Activated CD4-positive, alpha-beta T cell treated with anti-CD3 and anti-CD28 coated beads for 4 hours (primary cell): ENCODE measurements at places on chromosomes 6 and 20.

DNA sequence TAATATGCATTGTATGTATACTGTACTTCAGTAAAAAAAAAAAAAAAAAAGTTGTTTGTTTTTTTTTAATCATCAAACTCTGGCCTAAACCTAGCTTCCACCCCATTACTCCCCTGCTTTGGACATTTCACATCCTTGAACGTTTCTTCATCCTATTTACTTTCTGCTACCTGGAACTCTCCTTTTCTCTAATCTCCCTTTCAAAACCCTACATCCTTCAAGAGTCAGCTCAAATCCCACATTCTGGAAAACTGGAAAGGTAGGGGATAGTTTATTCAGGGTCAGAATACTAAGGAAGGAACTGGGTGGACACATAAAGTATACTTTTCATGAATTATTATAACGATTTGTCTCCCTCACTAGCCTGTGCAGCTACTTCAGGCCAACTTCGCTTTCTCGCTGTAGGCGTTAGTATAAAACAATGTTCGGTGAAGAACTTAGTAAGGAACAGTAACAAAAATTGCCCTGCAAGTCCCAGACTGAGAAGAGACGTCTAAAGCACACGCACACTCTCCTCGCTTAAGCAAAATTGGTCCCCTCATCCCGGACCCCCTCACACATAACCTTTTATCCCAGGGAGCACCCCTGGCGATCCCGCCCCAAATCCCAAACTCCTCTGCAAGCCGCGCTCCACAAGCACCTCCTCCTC lies 775 bp downstream of the PIGU start:
- no peak for DNase-seq

DNA sequence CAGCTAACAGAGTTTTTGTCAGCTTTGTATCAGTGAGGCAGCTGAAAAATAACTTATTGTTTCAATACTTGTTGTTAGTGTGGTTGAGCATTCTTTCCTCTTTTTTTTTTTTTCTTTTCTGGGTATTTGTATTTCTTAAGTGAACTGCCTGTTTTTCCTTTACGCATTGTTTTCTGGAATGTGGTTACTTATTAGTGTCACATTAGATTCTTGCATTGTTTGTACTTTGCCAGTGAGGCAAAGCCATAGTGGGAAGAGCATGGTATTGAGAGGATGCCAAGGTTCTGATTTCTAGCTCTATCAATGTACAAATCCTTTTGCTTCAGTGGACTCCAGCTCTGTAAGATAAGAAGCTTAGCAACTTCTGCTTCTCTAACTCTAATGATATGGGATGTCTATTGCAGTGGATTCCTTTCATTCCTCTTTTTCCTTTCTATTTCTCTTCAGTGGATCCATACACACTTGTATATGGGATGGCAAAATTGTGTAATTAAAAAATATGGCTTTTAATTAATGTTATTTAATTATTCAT lies 3.9 kb downstream of the CDKAL1 start:
- DNase-seq, result no peak

- no peak for DNase-seq
Observed at GRCh38 chr20:15278041-15278440, 940.6 kb upstream of the FLRT3 start.

DNA sequence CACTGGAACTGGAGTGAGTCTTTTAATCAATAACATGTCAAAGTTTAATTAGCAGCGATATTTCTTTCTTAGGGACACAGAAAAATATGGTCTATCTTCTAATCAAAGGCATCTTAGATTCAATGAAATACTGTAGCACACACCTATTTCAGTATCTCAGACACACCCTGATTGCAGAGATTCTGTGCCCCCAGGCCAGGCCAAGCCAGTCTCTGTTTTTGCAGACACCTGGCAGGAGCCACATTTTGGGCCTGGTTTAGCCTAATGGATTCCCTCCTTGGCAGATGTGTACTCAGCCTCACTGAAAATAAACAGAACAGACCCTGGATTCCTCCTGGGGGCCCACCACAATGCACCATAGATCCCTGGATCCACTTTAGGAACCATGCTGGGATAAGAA lies 74.8 kb downstream of the LRFN2 start:
- DNase-seq, result no peak

- no peak for DNase-seq
Observed at GRCh38 chr20:36856691-36857635, 19.0 kb upstream of the TLDC2 start.

DNA sequence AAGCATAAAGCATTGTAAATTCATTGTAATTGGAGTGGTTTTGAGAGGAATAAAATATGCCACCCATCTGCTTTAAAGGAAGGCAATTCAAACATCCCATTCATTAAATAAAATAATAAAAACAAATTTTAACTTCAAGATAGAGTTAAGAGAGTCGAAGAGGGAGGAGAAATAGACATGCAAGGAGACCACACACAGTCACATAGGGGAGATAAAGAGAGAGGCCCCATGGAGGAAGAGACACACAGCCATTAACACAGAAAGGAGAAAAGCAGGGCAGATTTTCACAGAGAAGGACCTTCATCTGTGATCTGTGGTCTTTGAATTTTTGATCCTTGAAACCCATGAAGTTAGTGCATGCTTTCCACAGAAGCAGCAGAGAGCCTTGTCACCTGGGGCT lies 214.3 kb upstream of the TCF21 start:
- DNase-seq, result no peak

- no peak for DNase-seq
Observed at GRCh38 chr6:90088009-90088408, 193.7 kb downstream of the GJA10 start.

- no peak for DNase-seq
Observed at GRCh38 chr6:122740091-122740490, 39.4 kb upstream of the FABP7 start.

DNA sequence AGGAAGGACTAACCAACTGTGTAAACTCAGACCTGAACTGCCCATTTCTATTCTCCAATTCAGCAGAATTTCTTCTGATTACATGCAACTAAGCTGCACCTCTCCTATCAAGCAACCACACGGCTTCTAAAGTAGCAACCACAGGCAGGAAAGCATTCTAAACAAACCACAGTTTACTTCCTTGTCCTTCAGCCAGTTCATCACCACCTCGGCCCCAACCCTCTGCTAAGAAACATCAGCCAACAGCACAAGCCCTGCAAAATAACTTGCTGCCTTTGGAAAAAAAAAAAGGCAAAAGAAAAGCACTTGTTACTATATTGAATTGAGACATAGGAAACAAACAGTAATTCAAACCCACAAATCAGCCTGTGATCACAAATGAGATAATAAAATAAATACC lies 140.3 kb downstream of the NFATC2 start:
- peak; percentile 41 for DNase-seq

GRCh38 chr6:79034865-79035264 lies 43.2 kb downstream of the PHIP start:
- no peak for DNase-seq

DNA sequence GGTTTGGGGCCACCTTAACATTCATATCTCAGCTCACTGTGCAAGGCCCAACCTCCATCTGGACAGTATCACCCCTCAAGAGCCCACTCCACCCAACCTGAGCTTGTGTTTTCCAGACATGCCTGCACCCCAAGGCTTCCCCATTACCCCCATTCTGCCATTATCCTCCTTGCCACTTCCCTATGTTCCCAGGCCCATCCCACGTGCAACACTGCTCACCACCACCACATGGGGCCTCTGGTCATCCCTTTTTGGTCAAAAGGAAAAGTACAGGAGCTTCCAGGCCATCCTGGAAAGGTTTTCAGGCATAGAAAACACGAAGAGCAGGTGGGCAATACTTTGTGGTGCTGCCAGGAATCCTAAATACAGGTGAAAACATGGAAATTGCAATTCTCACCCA lies 140.3 kb downstream of the SYNDIG1 start:
- DNase-seq, result no peak

GRCh38 chr20:58309591-58310290 lies at the start of gene RAB22A:
RAB22A (plus strand) TSS chr20:58309715; CDS start chr20:58309977, 262 bp downstream.
- DNase-seq, result peak; percentile 89

GRCh38 chr6:33420491-33421343 lies 852 bp downstream of the SYNGAP1 start:
- DNase-seq, result no peak

DNA sequence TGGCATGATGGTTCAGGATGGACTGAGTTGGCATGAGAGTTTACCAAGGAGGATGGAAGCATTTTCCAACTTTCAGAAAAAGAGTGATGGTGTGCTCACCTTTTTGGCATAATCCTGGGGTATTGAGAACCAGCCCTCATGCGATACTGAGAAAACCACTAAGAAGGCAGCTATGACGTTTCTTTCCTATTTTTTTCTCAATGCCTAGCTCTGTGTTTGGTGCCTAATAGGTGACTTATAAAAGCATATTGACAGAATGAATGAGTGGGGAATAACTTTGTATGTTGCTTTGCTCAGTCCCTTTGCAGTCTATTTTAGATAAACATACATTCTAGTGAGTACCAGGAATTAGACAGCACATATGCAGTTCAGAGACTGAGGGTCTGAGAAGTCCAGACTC lies 816.3 kb downstream of the DHX35 start:
- no peak for DNase-seq

- DNase-seq, result no peak
Observed at GRCh38 chr6:140744659-140745320, 1370.3 kb upstream of the CITED2 start.

DNA sequence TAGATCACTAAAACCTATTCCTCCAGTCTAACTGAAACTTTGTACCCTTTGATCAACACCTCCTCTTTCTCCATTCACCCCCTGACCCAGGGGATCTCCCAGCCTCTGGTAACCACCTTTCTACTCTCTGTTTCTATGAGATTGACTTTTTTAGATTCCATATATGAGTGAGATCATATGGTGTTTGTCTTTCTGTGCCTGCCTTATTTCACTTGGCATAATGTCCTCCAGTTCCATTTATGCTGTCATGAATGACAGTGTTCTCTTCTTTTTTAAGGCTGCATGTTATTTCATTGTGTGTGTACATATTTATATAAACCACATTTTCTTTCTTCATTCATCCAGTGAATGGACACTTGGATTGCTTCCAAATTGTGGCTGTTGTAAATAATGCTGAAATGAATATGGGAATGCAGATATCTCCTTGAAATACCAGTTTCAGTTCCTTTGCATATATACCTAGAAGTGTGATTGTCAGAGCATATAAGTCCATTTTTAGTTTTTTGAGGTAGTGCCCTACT lies 57.7 kb downstream of the DHX35 start:
- no peak for DNase-seq

DNA sequence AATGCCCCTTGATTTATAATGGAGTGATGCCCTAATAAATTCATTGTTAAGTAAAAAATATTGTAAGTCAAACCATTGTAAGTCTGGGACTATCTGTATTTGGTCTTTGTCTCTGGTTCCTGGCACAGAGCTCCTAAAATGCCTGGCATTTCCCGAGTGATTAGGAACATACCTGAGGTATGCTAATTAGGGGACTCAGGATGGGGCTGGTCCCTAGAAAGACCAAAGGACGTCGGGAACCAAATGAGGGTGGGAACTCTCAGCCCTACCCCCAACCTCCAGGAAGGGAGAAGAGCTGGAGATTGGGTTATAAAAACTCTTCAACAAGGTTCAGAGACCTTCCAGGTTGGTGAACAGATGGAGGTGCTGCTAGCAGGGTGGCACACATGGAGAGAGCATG lies 82.6 kb upstream of the ARG1 start:
- no peak for DNase-seq

GRCh38 chr20:46164254-46164653 lies 46.1 kb downstream of the CD40 start:
- no peak for DNase-seq

DNA sequence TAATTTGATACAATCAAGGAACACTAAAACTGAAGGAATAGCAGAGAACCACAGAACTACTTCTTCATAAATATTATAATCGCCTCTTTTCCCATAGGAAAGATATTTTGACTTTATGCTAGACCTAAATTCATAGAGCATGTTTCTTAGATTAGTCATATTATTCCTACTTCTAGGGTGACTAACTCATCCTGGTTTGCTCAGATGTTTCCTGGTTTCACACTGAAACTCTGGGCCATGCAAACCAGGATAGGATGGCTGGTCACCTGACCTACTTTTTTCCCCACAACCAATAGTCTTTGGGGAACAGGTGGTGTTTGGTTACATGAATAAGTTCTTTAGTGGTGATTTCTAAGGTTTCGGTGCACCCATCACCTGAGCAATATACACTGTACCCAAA lies 42.8 kb downstream of the MMS22L start:
- no peak for DNase-seq

- no peak for DNase-seq
Observed at GRCh38 chr6:98672681-98673475, 161.5 kb upstream of the POU3F2 start.

GRCh38 chr20:25338112-25339023 lies 52.3 kb downstream of the ABHD12 start:
- no peak for DNase-seq

DNA sequence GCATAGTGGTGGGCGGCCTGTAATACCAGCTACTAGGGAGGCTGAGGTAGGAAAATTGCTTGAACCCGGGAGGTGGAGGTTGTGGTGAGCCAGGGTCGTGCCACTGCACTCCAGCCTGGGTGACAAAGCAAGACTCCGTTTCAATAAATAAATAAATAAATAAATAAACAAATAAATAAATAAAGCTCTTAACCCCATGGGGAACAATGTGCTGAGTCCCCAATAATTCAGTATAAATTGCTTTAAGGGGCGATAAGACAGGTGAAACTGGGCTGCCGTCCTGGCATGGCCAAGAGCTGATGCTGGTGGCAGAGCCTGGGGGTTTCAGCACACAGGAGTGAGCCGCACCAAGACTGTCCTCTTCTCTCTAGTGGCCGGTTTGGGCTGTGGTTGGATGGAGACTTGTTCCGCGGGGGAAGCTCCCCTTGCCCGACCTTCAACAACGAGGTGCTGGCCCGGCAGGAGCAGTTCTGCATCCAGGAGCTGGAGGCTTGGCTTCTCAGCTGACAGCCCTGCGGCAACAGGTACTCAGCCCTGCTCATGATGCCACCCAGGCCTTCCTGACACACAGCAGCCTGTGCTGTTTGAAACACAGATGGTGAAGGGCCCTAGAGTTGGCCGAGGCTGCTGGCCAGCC lies 13.1 kb downstream of the TLDC2 start:
- no peak for DNase-seq

DNA sequence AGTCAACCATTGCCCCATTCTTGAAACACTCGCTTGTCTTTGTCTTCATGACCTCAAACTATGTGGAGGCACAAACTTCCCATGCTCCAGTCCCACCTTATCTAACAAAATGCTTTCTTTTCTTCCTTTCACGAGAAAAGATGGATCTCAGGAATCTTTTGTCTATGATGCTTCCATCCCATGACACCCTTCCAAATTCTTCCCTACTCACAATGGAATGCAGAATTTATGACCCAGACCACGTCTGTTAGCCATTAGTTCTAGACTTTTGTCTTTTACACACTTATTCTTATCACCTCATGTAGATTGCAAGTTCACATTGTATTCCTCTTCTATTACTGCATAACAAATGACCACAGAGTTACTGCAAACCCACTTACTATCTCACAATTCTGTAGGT lies 24.2 kb upstream of the LAMP5 start:
- DNase-seq, result no peak

DNA sequence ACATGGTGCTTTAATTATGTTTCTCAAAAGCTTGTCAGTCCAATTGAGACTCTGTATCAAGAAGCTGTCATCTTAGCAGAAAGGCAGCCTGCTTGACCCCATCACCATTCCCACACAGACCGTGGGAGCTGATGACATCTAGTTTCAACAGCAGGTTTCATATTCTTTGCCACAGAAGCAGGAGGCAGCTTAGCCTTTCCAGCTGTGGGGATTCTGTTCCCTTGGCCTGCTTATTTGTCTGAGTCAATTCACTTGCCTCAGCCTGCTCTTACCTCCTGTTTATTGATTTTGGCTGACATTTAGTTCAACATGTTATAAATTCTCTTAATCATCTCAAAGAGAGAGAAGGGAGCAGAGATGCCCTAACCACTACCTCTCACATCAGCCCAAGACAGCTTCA lies 527.7 kb downstream of the ADGRB3 start:
- no peak for DNase-seq
